A673 (cell line): ENCODE measurements at places on chromosomes 16 and 17.

- peak; percentile 24 for DNase-seq
Observed at GRCh38 chr16:29926711-29927052, 656 bp upstream of the KCTD13 start.

DNA sequence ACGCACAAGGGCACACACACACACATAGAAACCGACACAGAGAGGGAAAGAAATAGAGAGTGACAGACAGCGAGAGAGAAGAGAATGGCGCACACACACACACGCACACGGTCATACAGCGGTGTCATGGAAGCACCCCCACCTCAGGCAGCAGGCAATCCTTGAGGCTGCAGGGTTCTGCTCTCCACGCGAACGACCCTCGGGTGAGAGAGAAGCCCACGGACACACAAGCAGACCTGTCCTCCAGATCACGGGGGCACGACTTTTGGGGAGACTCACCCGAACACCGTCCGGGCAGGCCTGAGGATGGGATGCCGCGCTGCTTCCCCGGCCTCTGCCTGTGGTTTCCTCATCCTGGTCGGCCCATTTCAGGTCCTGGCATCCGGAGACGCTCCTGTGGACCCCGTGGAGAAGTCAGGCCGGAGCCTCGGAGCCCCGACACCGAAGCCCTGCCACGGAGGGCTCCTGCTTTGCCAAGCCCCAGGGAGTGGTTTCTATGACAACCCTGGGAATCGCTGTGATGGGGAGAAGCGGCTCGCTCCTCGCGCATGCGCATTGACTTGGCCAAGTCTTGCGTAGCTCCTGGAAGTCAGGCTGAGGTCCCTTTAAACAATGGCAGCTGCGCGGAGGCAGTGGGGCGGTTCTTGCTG, 118.2 kb upstream of the KCNJ18 start:
- DNase-seq, result peak; percentile 58

GRCh38 chr17:80261895-80262279, 1.2 kb downstream of the RNF213 start:
- DNase-seq, result no peak

- no peak for DNase-seq
Observed at GRCh38 chr17:64099543-64099942, 30.4 kb downstream of the ERN1 start.

GRCh38 chr17:12553625-12554024, 112.1 kb upstream of the MYOCD start:
- DNase-seq, result no peak

- no peak for DNase-seq
Observed at GRCh38 chr16:81442220-81442915, 2.2 kb upstream of the CMIP start.

GRCh38 chr16:28192806-28193529, 18.8 kb downstream of the XPO6 start:
- peak; percentile 77 for DNase-seq

DNA sequence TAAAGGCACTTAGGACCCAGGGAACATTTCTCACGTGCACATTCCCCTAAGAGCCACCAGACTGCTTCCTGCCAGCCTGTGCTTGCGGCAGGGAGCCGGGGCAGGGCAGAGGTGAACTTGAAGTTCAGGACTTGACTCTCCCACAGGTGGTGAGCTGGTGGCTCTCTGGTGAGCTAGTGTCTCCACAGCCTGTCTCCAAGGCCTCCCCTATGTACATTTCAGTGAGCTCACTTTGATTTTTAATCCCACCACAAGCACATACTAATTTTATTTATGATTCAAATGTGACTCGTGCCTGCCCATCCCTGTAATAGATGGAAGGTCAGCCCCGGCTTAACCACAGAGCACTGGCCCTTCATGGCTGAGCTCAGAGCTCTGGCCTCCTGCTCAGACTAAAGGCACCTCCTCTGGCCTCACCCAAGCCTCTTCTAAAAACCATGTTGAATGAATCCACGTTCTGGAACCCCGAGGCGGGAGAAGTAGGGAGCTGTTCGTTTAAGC, 9.2 kb downstream of the SNN start:
- no peak for DNase-seq

- no peak for DNase-seq
Observed at GRCh38 chr17:74424657-74425056, 7.2 kb upstream of the GPRC5C start.

- peak; percentile 21 for DNase-seq
Observed at GRCh38 chr16:2883458-2883908, 468 bp downstream of the FLYWCH2 start.

GRCh38 chr16:55331648-55332185, 7.7 kb downstream of the IRX6 start:
- no peak for DNase-seq

DNA sequence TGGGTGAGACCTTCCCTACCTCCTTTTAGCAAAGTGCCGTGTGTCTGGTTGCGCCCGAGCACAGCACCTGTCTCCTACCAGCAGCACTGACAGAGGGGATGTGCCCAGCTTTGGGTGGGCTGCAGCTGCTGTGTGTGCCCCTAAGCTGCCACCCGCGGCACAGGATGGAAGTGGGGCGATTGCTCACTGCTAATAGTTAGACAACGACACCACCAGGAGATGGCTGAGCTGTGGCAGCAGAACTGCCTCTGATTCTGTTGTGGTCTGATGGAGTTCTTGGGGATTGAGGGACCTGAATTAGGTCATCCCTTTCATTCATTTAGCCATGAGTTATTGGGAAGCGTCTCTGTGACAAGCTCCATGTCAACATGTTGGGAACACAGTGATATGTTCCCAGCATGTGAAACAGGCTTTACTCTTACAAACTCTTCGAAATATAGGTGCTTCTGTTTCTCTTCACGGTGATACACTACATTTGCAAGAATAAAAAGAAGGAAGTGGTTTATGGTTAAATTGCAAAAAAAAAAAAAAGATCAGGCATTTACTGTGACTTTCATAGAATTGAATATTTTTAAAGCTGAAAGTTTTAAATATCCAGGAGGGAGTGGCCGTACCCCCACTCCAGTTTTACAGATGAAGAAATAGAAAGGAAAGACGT, 184.4 kb downstream of the MAF start:
- DNase-seq, result no peak

- no peak for DNase-seq
Observed at GRCh38 chr16:58709333-58709732, 24.8 kb upstream of the SLC38A7 start.

GRCh38 chr17:7367083-7367482, 12.1 kb downstream of the TMEM95 start:
- DNase-seq, result no peak

DNA sequence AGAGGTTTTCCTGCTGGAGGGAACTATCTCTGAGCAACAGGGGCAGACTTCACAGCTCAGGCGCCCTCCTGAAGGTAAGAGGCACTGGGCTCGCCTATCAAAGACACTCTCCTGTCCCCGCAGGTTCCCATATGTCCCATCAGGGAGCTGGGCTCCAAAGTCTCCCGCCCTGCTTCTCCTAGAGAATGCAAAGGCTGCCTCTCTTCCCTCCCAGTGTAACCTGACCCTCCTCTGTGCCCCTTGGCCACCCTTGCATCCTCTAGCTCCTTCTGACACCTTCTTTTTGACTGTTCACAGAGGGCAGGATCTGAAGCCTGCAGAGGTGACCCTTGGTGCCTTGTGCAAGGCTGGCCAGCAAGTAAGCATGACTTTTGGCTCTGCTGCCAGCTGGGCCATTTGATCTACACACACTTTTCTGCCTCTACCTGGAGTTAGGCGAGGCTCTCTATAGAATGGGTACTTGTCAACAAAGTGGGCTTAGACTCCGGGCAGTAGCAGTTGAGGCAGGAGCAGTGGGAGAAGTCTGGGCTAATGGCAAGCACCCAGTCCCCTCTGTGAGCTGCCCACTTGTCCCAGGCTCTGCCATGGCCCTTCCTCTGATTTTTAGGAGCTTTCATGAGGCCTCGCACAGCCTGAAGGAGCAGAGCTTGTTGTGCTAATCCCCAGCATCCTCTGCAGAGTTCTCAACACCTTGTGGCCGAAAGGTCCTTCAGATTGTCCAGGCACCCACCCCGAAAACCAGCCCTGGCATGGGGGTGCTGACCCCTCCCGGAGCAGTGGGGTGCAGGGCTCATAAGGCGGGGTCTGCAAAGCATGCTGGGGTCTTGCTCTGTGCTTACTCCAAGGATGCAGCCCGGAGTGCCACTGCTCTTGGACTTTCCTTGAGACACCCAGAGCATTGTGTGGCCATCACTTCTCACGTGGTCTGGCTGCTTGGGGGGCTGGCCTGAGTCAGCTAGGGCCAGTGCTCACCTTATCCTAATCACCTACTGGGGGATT, 122.9 kb downstream of the METRNL start:
- no peak for DNase-seq

DNA sequence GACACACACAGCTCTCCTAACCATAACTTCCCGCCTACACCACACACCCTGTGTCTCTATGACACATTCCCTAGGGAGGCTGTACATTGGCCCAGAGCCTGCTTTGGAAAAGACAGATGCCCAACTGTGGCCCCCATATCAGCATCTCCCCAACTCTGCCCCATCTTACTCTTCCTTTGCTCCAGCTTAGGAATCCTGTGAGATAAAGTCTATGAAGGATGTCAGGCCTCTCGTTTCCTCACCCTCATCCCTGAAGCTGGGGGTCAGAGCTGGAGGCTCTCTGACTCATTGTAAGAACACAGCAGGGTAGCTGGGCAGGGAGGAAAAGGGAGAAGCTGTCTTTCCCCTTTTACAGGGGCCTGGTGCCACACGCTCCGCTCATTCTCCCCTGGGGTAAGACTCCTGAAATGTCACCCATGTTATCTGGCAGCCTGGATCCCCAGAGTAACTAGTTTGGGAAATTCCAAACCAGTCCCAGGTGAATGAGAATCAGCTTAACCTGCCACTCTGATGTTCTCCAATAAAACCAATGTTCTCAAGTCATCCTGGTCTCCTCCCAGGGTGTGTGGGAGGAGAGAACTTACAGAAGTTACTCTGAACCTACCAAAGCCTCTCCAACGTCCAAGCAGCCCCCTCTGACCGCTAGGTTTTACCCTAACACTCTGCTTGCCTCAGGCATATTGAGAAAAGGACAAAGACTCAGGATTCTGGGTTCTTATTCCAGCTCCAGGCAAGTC, 2.8 kb downstream of the RAPGEFL1 start:
- peak; percentile 68 for DNase-seq

DNA sequence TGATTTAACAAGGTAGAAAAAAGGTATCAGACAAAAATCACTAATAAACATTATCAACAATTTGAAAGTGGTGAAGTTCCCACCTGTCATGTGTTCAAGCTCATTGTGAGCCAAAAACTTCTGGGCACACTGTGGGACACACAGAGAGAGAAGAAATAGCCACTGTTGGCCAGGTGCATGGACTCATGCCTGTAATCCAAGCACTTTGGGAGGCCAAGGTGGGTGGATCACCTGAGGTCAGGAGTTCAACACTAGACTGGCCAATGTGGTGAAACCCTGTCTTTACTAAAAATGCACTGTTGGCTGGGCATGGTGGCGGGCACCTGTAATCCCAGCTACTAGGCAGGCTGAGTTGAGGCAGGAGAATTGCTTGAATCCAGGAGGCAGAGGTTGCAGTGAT, 167.4 kb downstream of the TOX3 start:
- no peak for DNase-seq

DNA sequence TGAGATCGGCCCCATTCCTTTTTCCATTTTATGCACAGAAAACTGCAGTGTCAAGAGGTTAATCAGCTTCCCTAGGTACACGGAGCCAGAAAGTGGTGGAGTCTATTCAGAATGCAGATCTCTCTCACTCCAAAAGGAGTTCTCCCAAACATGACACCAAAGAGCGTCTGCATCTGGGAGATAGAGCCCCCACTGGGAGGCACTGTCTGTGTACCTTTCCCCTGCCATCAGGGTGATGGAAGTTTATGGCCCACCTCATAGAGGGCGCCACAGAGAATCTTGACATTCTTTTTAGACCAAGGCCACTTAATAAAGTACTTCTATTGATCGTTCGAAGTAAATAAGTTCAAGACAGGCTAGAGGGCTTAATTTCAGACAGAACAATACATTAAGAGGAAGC, 493.7 kb upstream of the ERCC4 start:
- no peak for DNase-seq

DNA sequence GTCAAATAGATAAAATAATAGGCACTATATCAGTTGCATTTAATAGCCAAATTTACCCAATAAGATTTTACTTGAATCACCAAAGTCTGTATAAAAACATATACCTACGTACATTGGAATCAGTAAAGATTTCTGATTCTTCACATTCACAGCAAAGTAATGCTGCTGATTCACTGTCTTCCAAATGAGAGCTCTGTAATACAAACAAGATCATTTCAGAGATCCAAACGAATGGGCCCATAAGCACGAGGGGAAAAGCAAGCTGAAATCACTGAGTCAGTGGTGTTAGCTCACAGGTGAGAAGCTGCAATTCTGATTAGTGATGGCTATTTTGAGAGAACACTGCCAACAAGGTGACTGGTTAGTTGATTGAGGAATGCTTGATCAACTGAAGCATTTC, 81.3 kb downstream of the SSH2 start:
- DNase-seq, result no peak

GRCh38 chr16:87847785-87848675, 21.3 kb downstream of the SLC7A5 start:
- DNase-seq, result no peak

DNA sequence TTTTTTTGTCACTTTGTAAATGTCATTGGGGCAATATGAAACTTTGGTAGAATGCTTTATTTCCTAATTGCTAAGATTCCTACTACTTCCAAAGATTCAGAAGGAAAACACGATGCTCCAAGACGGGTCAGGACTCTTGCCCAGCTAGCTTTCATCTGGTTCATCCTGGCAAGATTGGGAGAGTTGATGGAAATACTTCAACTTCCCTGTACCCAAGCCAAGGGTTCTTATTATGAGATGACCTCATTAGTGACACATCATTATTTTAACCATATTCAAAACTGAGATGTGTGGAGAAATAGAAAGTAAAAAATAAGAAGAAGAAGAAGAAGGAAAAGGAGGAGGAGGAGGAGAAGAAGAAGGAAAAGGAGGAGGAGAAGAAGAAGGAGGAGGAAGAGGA, 25.6 kb downstream of the SOX9 start:
- DNase-seq, result no peak

GRCh38 chr17:79835953-79836509, 3.2 kb downstream of the CBX4 start:
- DNase-seq, result peak; percentile 62

DNA sequence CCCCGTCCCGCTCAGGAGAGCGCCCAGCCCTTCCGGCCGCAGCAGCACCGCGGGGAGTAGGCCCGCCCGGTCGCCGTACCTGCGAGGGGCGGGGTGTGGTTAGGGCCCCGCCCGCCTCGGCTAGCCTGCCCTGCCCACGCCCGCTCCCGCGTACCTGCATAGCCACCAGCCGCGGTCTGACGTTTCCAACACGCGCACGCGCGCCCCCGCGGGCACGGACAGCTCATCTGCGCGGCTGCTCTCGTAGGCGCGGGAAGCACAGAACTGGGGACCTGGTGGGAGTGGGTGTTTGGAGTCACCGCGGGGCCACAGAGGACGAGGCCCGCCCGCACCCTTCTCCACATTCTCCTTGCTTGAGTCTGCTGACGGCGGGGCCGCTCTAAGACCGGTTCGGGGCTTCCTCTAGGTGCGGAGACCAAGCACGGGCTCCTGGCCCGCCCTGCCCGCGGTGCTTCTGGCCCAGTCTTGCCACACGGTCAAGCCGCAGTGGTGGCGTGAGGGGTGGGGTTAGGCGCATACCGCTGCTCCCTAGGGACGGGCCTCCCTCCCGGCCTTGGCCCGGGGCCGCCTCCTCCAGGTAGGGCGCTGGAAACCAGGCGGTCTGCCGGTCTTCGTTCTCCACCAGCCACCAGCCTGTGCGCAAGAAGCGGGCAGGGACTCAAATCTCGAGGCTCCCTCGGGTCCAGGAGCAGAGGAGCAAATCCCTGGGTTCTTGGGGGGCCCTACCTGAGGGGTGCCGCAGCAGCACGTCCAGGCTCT, 1.8 kb downstream of the NOXO1 start:
- no peak for DNase-seq
